CD8-positive, alpha-beta memory T cell (primary cell): ENCODE measurements at places on chromosomes 1 and 21. TPM values are rescaled to one million over a fixed set of nuclear protein-coding genes. Genes with fewer than 3 reads are reported as not detected.

Gene CHI3L2
- total RNA-seq: 1.6 TPM

Gene GPR52
- 1.7 TPM for total RNA-seq

Gene OLIG2
- not detected for total RNA-seq

Gene PBX1
- total RNA-seq: 0.13 TPM

Gene ZNF648
- not detected for total RNA-seq

Gene CLEC20A
- total RNA-seq: not detected

Gene GBP7
- total RNA-seq: 0.13 TPM

Gene LAPTM5
- 206 TPM for total RNA-seq

Gene SLC25A44
- total RNA-seq: 32.4 TPM

Gene ARTN
- 0.22 TPM for total RNA-seq

Gene UTS2
- 0.27 TPM for total RNA-seq

Gene CLIC6
- 0.44 TPM for total RNA-seq

Gene RPTN
- not detected for total RNA-seq

Gene PRRX1
- total RNA-seq: not detected

Gene SOAT1
- total RNA-seq: 66.0 TPM

Gene RAB4A
- 34.9 TPM for total RNA-seq

Gene SYCP1
- not detected for total RNA-seq

Gene TMEM200B
- 0.31 TPM for total RNA-seq

Gene EXTL1
- not detected for total RNA-seq

Gene LRRC7
- not detected for total RNA-seq

Gene LCE1B
- not detected for total RNA-seq

Gene TNFRSF9
- 279 TPM for total RNA-seq

Gene TMEM79
- total RNA-seq: 10.8 TPM

Gene AGMAT
- total RNA-seq: 18.5 TPM

Gene NUF2
- 28.5 TPM for total RNA-seq

Gene CELA3B
- not detected for total RNA-seq

Gene HAO2
- total RNA-seq: not detected

Gene TGFBR3
- total RNA-seq: 29.9 TPM

Gene NR0B2
- not detected for total RNA-seq

Gene LYPD8
- total RNA-seq: not detected

Gene MANEAL
- 8.0 TPM for total RNA-seq

Gene WRAP73
- 30.7 TPM for total RNA-seq

Gene C1orf185
- not detected for total RNA-seq

Gene CDC42BPA
- total RNA-seq: 0.72 TPM

Gene ATP1A4
- total RNA-seq: not detected

Gene SPRR2A
- not detected for total RNA-seq

Gene FMOD
- total RNA-seq: 1.2 TPM

Gene PCNX2
- 26.7 TPM for total RNA-seq

Gene AMPD1
- total RNA-seq: not detected

Gene MEX3A
- total RNA-seq: 1.0 TPM

Gene DNM3
- 0.64 TPM for total RNA-seq

Gene ITLN1
- total RNA-seq: not detected

Gene GBP4
- total RNA-seq: 26.6 TPM

Gene RSPH1
- total RNA-seq: not detected

Gene RNU1-1
- 1,293 TPM for total RNA-seq

Gene SIPA1L2
- 10.0 TPM for total RNA-seq

Gene NIPAL3
- total RNA-seq: 31.3 TPM

Gene C1orf141
- total RNA-seq: not detected

Gene TNFRSF4
- 180 TPM for total RNA-seq

Gene CD48
- 224 TPM for total RNA-seq

Gene RAB25
- not detected for total RNA-seq

Gene TINAGL1
- total RNA-seq: not detected

Gene ARMH1
- 38.0 TPM for total RNA-seq

Gene CLK2
- total RNA-seq: 79.8 TPM

Gene SDF4
- 158 TPM for total RNA-seq

Gene UBASH3A
- 36.4 TPM for total RNA-seq

Gene PIK3C2B
- total RNA-seq: 19.4 TPM

Gene LCE1C
- not detected for total RNA-seq

Gene HEYL
- total RNA-seq: 0.07 TPM

Gene PTPN7
- total RNA-seq: 446 TPM
